ENCODE measurements at places on chromosomes 6 and 20.

DNA sequence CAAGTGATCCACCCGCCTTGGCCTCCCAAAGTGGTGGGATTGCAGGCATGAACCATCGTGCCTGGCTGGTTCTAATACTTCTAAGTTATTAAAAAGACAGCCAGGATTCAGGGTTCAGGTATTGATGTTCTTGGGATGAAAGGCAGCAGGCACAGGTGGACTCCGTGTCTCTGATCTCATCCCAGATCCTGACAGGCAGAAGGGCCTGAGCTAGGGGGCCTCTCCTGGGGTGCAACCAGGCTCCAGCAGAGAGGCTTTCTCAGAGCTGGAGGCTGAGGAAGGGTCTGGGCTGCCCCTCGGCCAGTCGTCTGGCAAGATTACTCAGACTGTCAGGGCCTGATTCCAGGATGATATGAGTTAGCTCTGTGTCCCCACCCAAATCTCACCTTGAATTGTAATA, 106.3 kb downstream of the SCML4 start:
- no peak for DNase-seq

DNA sequence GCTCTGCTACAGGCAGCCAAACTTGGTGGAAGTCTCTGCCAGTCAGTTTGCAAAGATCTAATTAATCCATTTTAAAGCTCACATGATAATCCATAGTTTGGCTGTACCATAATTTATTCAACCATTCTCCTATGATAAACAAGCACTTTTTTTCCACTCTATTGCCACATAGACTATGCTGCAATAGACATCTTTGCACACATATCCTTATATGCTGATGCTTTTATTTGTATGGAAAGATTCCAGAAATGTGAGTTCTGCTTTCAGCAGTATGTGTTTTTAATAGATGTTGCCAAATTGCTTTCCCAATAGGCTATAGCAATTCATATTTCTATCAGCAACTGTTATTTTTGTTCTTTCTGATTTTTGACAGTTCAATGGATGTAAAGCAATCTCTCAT, 628.0 kb downstream of the KIF16B start:
- DNase-seq = no peak

GRCh38 chr6:84512391-84512790, 252.0 kb downstream of the TBX18 start:
- no peak for DNase-seq

- no peak for DNase-seq
Observed at GRCh38 chr6:166025149-166025898, 142.3 kb downstream of the TBXT start.

- no peak for DNase-seq
Observed at GRCh38 chr6:107616775-107617174, 126.9 kb downstream of the SOBP start.

- no peak for DNase-seq
Observed at GRCh38 chr6:91718198-91718597, 1131.3 kb upstream of the MAP3K7 start.
